ENCODE measurements at places on chromosomes 1 and 21.
A peak's percentile ranks its signal among the peaks of the same experiment; 100 is the strongest.

- no peak for DNase-seq
Observed at GRCh38 chr1:83769594-83770318, 229.2 kb downstream of the TTLL7 start.

- DNase-seq: no peak
Observed at GRCh38 chr21:21199342-21200102, 201.3 kb downstream of the NCAM2 start.

DNA sequence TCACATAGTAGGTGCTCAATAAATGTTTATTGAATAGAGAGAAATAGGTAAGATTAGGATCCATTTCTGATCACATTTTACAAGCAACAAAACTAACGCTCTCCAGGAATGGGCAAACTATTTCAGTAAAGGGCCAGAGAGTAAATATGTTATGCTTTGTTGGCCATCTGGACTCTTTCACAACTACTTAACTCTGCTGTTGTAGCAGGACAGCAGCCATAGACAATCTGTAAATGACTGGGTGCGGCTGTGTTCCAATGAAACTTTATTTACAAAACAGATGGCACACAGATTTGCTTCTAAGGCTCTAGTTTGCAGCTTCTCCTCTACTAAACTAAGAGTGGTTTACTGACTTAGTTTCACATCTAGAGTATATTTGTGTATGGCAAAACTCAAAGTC lies 83.0 kb upstream of the BACH1 start:
- DNase-seq: no peak

GRCh38 chr1:58572690-58573089 lies 4.4 kb downstream of the TACSTD2 start:
- no peak for DNase-seq

DNA sequence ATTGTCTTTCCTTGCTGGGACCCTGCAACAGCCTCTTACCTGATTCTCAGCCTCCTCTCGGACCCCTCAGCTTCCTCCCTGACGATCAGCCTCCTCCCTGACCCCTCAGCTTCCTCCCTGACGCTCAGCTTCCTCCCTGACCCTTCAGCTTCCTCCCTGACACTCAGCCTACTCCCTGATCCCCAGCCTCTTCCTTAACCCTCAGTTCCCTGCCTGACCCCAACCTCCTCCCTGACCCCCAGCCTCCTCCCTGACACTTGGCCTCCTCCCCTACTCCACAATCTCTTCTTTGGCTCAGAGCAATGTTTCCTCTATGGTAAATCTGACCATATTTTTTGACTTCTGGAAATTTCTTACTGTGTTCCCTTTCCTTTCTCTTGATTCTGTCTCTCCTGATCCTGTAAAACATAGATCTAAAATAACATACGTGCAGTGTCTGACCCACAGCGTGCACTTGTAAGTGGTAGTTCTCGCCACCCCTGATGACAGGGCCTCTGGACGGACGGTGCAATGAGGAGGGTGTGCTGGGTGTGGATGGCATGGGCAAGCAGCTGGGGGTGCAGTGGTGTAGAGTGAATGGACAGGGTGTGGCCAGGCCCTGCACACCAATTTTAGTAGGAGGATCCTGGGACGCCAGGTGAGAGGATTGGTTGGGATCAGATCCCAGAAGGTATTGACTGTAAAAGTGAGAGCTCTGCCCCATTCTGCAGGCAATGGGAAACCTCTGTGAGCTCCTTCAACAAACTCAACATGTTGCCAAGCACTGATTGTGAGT lies 264.1 kb downstream of the FOXD2 start:
- DNase-seq: no peak

GRCh38 chr1:32830092-32830852 lies 12.8 kb downstream of the S100PBP start:
- DNase-seq: no peak

GRCh38 chr21:38831526-38832467 lies 26.1 kb downstream of the ETS2 start:
- peak; percentile 90 for DNase-seq

- DNase-seq: no peak
Observed at GRCh38 chr1:153444078-153444477, 16.4 kb downstream of the S100A7 start.

GRCh38 chr21:40839521-40839920 lies 7.4 kb downstream of the DSCAM start:
- DNase-seq: no peak

GRCh38 chr21:19609611-19610010 lies 1206.0 kb upstream of the TMPRSS15 start:
- DNase-seq: no peak

DNA sequence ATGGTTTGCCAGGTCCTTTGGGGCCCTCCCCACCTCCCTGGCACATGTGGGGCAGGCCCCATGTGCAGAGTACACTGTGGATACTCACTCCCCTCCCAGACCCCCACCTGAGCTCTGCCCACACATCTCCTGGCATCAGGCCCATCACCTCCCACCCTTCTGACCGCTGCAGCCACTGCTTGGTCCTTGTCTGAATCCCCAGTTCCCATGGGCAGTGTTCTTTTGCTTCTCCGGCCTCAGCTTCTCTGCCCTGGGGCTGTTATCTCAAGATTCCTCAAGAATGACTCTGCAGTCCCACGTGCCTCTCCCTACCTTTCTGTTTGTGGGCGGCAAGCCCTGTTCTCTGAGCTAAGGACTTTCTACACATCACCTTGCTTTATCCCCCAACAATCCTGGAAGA lies 187.7 kb upstream of the EDN2 start:
- peak; percentile 64 for DNase-seq

GRCh38 chr1:20059847-20060246 lies 10.1 kb upstream of the PLA2G5 start:
- DNase-seq: no peak

Measured in AG04449 (cell line).